Kasumi-1 (cell line): ENCODE measurements at places on chromosomes 7 and 10.

- no peak for DNase-seq
These were observed 506 bp downstream of the CTTNBP2 start for GRCh38 chr7:117872561-117873309.

- no peak for DNase-seq
These were observed 159.3 kb upstream of the WNT16 start for GRCh38 chr7:121169469-121169868.

- no peak for DNase-seq
These were observed 61.8 kb upstream of the LRRC18 start for GRCh38 chr10:49001402-49001801.

GRCh38 chr7:100693312-100694097, 545 bp downstream of the GIGYF1 start:
- no peak for DNase-seq

- DNase-seq: no peak
These were observed 3.3 kb upstream of the CAMK2G start for GRCh38 chr10:73877533-73878160.

GRCh38 chr7:121069346-121070100, 81.0 kb downstream of the CPED1 start:
- DNase-seq: no peak

DNA sequence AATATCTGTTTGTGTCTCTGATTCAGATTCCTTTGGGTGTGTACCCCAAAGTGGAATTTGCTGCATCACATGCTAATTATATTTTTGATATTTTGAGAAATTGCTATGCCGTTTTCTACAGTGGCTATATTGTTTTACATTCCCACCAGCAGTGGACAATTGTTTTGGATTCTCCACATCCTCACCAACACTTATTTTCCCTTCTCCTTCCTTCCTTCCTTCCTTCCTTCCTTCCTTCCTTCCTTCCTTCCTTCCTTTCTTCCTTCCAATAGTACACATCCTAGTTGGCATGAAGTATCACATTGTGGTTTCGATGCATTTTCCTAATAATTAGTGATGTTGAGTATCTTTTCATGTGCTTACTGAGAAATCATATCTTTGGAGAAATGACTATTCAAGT, 535.5 kb downstream of the SH2D4B start:
- no peak for DNase-seq

GRCh38 chr7:122983261-122983660, 12.2 kb downstream of the TAS2R16 start:
- no peak for DNase-seq

DNA sequence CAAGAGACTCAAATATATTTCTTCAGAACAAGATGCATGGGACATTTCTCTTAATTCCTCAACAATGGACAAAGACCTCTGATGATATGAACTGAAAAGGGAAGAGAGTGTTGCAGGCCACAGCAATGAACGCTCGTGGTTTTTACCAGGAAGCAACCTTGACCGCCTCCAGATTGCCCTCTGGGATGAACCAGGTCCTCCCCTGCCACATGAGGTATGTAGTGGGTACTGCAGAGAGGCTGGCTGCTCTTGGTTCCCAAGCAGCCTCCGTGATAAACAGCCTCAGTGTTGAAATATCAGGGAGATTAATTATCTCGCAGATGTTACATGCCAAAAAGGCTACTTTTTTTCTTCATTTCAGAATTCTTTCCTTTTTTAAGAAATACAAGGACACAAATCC, 338.8 kb downstream of the ELMO1 start:
- peak; percentile 30 for DNase-seq

GRCh38 chr7:119436882-119437281, 836.1 kb upstream of the KCND2 start:
- DNase-seq: no peak

DNA sequence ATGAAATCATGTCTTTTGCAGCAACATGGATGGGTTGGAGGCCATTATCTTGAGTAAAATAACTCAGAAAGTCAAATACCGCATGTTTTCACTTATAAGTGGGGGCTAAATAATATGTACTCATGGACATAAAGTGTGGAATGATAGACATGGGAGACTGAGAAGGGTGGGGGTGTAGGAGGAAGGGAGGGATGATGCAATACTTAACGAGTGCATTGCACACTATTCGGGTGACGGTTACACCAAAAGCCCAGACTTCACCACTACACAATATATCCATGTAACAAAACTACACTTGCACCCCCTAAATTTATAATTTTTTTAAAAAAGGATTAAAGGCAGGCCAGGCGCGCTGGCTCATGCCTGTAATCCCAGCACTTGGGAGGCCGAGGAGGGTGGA, 13.6 kb downstream of the LGI1 start:
- no peak for DNase-seq

- DNase-seq: no peak
These were observed 145.3 kb downstream of the GLI3 start for GRCh38 chr7:42091461-42092291.

GRCh38 chr10:111650088-111650487, 533.5 kb downstream of the GPAM start:
- no peak for DNase-seq

GRCh38 chr7:47647181-47647917, 65.4 kb upstream of the TNS3 start:
- peak; percentile 43 for DNase-seq

- DNase-seq: no peak
These were observed 6.9 kb downstream of the RABGEF1 start for GRCh38 chr7:66747385-66747784.

GRCh38 chr10:93334901-93335327, 147.2 kb downstream of the MYOF start:
- DNase-seq: no peak

DNA sequence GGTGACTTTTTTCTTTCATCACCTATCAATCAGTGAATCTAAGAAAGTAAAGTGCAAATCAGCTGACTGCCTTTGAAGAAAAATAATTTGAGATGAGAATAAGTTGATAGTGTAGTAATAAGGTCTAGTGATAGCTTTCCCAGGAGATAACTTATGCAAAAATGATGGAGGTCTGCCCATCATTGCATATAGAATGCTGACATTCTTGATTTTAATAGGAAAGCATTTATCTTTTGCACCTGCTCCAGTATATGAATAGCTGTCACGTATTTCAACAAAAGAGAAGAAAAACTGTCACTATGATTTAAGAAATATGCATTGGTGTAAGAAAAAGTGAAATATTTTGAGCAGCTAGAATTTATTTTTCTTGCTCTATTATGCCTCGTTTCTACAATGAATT, 46.8 kb downstream of the PTTG1IP2 start:
- DNase-seq: no peak

DNA sequence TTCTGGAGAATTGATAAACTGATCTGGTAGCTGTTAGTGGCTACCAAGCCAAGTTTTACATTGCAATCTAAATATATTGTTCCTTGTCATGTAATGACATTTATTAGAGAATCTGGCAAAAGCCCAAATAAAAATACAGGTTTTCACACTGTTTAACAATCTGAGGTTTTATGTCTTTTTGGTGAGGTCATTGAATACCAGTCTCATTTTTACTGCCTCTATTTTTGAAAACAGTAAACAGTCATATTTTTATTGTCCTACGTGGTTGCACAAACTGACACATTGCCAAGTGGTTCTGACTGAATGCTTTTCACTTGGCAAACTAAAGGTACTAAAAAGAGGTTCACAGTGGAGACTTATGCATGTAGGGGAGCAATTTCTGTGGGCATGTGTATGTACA, 157.5 kb downstream of the PRKG1 start:
- no peak for DNase-seq

DNA sequence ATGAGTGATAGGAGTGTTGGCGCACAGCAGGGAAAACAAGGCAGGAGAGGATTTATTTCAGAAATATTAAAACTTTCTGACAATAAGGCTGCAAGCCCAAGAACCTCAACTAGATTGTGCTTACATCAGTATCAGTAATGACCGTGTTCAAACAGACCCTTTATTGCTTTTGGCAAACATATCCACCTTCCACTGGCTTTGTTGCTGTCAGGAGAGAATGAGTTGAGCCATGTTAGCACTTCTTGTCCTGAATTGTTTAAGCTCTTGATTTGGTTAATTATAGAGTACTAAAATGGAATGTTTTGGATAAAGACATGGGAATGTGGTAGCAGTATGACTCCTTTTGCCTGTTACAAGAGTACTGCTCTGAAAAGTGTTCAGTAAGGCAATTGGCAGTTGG, 3.8 kb downstream of the AHCYL2 start:
- DNase-seq: no peak

DNA sequence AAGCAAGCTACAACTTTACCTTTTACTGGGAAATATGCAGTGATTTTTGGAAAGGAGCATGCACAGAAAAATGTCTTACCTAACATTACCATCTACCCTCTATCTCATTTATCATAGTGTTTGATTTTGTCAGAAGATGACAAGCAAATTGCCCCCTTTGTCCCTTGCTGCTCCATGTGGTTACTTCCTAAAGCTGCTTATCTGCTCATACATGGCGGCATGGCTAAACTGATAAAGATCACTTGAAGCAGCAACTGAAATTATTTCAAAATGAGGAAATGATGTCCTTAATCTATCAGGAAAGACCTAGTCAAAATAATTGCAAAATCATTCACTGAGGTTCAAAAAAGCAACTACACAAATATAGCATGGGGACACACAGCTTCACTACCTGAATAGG, 1198.5 kb upstream of the SORCS1 start:
- no peak for DNase-seq

DNA sequence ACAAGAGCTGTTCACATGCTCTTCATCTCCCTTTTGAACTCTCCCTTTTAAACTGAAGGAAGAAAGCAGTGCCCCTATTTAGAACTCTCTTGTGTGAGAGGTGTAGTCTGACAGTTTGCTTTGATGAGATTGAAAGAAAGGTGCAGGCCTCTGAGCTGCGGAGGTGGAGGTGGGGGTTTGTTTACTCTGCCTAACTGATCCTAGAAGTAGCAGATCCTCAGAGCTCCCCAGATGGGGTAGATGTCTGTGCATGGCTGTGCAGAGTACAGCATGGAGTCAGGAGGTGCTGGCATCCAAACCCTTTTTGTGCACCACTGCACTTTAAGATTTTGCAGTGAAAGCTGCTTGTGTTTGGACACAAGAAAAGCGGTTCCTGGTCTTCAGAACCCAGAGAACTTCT, 58.3 kb downstream of the MINDY4 start:
- DNase-seq: no peak

GRCh38 chr10:44339218-44339617, 45.7 kb downstream of the CXCL12 start:
- no peak for DNase-seq

DNA sequence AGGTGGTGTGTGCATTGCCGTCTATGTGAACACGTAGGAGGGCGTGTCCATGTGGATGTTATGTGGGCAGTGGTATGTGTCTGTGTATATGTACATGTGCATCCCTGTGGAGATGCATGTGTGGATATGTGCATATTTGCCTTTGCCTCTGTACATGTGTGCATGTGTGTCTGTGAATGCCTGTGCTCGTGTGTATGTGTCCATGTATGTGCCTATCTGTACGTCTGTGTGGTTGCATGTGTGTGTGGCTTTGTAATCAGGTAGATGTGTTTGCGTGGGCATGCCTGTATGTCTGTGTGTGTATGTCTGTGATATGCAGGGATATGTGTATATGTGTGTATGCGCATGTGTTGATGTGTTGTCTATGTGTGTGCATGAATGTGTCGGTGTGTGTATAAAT, 19.7 kb downstream of the ADCY1 start:
- no peak for DNase-seq

- no peak for DNase-seq
These were observed 2.9 kb upstream of the CD36 start for GRCh38 chr7:80635533-80635932.

GRCh38 chr10:114930320-114930719, 7.7 kb upstream of the TRUB1 start:
- DNase-seq: no peak

GRCh38 chr7:85995101-85995500, 648.6 kb upstream of the GRM3 start:
- DNase-seq: no peak

DNA sequence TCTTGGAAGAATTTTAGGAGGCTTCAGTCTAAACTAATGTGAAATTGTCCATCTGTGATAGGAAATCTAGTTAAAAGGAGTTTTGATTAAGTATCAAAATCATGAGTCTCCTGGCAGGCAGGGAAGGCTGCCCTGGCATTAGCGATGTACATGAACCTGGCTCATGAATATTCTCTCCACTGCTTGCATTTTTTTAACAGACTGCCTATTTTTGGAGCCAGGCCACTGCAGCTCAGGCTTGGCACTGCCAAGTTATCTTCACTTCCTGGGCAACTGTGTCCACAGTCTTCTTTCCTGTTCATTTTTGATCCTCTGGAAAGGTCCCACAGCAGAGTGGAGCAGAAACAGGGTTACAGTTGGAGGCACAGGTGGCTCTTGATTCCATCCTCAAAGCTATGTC, 7.0 kb downstream of the GPR26 start:
- no peak for DNase-seq

DNA sequence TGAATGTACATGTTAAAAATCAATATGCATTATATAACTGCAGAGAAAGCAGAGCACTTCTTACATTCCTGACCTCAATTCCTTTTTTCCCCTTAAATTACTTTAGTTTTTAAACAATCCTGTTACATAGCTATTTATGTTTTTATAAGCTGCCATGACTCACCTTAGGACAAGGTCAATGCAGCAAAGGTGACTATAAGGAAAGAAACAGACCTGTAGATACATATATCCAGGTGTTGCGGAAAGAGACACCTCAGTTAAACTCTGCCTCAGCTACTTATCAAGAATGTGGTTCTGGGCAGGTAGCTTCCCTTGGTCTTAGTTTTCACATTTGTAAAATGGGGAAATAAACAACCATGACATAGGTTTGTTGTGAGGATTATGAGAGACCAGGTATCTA, 105.5 kb downstream of the DPY19L1 start:
- no peak for DNase-seq

- no peak for DNase-seq
These were observed 361.8 kb downstream of the GATA3 start for GRCh38 chr10:8416192-8416701.

DNA sequence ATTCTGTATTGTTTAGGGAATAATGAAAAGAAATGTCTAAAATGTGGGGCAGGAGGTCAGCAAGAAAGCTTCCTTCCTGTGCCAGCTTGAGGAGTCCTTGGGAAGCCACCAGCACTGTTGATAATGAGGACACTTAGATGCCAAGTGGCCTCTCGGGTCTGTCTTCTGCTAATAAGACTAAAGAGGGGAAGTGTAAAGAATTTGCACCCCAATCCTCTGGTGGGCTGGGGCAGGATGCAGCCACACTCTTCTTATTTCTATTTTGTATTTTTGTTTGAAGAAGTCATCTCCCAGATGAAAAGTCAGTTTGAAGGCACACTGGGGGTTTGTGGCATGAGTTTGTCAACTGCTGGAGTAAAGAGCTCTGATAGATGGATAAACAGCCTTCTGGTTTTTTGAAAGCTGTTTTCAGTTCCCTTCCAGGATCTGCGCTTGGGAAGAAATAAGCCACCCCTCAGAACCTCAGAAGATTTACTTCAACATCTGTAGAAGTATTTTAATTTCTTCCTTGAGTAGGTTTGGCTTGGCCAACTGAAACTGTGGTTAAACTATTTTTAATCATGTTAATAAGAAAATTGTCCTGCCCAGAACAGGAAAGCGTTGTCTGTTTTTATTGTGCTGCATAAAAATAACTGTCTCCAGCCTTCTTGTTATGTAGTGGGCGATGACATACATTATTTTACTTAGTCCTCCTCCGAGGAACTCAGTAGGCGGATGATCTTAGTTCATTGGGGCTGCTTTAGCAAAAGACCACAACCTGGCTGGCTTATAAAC, 128.8 kb upstream of the GPR26 start:
- DNase-seq: no peak
